ENCODE measurements at places on chromosomes 12 and 14.

DNA sequence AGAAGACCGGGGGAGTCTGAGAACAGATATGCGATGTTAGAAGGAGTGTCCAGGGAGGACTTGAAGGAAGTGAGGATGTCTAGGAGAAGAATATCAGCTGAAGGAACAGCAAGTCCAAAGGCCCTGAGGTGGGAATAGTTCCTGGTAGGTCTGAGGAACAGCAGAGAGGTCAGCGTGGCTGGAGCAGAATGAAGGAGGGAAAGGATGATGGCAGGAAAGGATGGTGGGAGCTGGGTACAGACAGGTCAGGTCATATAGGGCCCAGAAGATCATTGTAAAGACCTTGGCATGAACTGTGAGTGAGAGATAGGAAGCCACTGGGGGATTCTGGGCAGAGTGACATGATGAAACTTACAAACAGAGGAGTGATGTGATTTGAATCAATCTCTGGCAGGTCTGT, 171.0 kb downstream of the ETV6 start:
- DNase-seq = no peak

GRCh38 chr14:104087981-104088850, 2.7 kb downstream of the ASPG start:
- DNase-seq = no peak

DNA sequence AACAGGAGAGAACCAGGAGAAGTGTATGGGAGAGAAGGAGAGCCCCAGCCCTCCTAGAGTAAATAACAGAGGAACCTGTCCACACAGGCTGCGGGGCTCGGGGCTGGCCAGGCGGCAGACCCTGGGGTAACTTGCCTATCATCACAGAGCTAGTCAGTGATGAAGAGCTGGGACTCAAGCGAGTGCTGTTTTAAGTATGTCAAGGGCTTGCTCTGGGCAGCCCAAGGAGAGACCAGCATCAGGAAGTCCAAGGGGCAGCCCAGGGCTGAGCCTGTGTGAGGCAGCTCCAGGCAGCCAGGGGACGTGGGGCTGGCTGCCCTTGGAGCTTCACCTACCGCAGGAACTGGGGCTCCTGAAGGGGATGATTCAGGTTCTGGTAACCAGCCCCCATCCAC, 10.0 kb downstream of the VWF start:
- DNase-seq = no peak

DNA sequence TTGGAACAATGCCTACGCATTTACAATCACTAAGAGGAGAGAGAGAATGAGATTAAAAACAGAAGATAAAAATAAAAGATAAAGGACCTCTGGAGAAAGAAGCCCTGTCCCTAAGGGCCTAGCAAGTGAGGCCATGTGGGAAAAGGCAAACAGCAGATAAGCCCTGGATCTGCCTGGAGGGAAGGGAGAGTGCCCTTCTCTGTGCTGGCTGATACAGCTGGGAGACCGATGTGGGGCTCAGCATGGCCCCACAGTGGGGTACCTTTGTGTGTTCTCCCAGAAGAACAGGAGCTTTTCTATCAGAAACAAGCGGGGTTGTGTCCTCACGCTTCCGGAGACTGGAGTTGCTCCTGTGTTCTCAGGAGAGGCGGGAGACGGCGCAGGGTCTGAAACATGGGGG, 59.9 kb downstream of the TMCC3 start:
- DNase-seq = no peak

- no peak for DNase-seq
Measured at GRCh38 chr14:88188745-88189416, 134.2 kb downstream of the KCNK10 start.

GRCh38 chr12:93621986-93622385, 49.5 kb downstream of the SOCS2 start:
- no peak for DNase-seq

DNA sequence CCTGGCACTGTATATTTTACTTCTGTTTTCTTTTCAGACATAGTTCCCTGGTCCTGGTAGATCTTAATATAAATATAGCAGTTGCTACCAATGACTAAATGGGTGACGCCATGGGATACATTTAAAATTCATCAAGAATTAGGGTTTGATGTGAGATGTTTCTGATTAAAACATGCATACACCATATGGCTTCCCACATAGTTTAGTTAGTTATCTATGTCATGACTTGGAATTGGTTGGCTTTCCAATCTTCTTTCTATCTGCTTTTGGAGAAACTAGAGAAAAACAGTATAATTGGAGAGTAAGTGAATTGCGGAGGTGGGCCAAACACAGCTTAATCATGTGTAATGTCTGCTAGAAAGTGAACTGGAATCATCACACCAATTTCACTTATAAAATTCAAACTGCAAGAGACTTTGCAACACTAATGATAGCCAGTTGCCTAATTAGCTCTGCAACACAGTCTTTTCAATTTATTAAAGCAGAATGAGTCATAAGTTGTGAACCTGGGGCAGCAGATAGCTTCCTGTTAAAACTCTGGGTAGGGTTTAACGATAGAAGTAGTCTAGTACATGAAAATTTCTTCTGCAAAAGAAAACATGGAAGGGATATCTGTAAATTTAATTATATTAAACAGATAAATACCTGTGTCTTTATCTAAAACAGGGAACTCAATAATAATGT, 295.2 kb downstream of the SLC16A7 start:
- no peak for DNase-seq

DNA sequence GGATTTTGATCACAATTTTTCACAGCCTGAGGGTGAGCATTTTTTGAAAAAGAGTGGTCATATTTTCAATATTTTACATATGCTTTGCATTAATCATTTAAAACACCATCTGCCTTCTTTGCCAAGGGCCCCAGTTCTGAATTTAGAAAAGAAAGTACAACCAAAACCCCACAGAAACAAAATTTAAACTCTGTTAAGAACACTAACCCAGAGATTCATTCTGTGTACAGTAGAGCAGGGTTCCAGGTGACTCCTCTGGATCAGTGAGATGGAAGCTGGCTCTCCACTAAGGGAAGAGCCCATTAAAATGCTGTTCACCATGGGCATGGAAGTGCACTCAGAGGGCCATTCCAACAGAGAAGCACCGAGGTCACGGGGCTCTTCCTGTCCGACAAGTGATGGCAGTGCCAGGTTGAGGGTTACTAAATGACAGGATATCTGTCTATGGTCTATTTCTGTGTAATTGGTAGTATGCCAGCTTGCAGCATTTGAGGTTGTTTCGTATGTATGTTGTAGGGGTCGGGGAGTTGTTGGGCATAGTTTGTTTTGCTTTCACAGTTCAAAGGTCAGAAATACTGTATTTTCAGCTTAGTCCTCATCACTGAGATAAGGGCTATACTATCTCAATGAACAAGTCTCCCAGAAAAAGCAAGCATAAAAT, 95.9 kb downstream of the SLC35F4 start:
- DNase-seq = no peak
